ENCODE measurements at places on chromosomes 6 and 20.

- no peak for DNase-seq
Observed at GRCh38 chr6:30750379-30750668, 6.0 kb upstream of the IER3 start.

- DNase-seq = no peak
Observed at GRCh38 chr20:54633374-54634355, 158.3 kb downstream of the DOK5 start.

DNA sequence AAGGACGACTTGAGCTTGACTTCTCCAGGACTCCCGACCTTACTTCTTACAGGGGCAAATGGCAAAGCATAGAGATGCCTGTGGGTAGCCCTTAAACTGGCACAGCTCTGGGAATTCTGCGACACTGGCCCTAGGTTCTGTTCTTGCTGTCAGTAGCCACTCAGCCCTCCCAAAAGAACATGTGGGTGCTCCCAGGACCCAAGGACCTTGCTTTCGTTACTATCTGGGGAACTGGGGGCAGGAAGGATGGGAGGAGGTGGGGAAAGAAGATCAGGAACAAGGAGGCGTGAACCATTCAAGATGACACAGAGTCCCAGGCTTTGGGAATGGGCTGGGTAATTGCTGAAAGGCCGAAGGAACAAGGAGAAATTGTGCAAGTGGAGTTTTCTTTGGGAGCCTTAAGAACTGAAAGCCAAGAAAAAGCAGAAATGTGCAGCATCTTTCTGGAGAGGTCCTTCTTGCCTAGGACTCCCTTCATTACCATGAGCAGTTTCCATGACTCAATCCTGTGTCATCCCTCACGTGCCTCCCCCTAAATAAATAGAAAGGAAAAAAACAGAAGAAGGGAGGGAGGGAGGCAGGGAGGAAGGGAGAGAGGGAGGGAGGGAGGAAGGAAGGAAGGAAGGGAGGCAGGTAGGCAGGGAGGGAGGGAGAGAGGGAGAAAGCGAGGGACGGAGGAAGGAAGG, 284.6 kb upstream of the FOXQ1 start:
- DNase-seq = no peak

- no peak for DNase-seq
Observed at GRCh38 chr20:2210646-2211552, 84.9 kb upstream of the TGM3 start.

DNA sequence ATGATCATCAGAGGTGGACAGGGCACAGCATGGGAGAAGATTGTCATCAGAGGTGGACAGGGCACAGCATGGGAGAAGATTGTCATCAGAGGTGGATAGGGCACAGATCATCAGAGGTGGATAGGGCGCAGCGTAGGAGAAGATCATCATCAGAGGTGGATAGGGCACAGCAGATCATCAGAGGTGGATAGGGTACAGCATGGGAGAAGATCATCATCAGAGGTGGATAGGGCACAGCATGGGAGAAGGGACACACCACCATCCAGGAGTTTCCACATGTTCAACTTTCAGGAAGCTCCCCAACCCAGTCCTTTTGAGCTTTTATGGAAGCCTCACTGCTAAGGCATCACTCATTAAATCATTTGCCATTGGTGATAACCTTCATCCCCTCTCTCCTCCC, 104.1 kb downstream of the MAP7 start:
- DNase-seq = no peak

DNA sequence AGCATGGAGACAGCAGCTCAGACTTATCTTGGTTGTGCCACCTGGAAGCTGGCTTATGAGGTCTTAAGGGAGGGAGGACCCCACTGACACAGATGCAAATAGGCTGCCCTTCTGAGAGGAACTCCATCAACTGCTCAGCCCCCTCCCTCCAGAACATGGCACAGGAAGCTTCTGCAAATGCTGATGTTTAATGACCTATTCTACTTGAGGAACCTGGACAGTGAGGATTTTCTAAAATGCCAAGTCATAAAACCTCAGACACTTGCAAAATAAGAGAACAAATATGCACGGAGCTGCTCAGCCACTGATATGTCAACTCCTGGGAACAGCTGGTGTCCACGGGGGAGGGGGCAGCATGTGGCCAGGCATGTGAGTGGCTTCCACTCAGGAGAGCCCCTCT, 3.5 kb downstream of the CST9 start:
- DNase-seq = no peak

- no peak for DNase-seq
Observed at GRCh38 chr20:10939331-10939941, 265.6 kb upstream of the JAG1 start.

DNA sequence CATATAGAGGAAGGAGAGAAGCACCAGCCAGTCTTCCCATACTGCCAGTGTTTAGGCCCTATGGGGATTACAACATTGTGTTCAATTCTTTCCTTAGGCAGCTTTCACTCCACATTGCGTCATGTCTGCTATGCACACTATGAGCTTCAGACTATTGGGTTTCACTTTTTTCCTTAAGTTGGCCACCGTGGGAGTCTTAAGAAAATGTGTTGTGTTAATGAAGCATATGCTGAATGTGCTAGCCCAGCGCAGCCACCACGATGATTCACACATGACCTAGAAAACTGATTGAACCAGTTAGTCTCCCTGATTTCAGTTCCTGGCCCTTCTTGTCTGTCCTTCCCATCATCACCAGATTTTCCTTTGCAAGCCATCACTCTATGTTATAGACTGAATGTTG, 21.5 kb downstream of the TUBB2B start:
- DNase-seq = no peak

DNA sequence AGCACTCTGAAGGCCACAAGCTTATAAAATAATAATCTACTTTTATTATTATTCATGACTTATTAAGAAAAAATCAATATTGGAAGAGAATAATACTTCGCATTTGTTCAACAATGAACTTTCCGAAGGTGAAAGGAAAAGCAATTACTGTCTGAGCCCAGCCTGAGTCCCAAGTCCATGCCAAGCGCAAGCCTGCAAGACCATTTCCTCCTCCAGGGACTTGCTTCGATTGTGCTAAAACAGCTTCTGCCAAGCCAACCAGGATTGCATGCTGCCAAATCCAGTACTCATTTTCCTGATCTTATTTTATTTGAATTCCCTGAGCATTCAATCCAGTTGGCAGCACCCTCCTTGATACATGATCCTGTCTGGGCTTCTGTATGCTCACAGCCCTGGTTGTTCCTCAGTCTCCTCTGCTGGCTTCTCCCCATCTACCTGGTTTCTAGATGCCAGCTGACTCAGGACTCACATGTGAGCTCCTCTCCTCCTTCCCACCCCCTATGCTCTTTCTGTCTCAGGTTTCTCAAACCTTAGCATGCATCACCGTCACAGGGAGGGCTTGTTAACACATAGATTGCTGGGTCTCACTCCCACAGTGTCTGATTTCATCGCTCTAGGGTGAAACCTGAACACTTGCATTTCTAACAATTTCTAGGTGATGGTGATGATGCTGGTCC, 55.9 kb upstream of the PSMF1 start:
- no peak for DNase-seq

DNA sequence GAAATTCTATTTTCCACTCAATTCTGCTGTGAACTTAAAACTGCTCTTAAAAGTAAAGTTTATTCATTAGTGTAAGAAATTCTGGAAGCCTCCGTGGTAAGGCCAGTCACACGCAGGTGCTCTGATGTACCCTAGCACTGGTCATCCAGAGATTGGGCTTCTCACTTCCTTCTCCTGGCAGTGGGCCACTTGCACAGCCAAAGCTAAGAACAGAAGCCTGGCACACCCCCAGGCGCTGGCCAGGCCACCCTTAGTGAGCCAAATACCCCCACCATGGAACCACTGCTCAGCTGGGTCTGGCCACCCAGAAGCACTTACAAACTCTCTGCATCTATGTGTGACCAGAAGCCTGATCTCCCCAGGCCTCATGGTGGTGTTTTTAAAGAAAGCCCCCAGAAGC, 35.3 kb upstream of the ARFGEF2 start:
- DNase-seq = no peak

DNA sequence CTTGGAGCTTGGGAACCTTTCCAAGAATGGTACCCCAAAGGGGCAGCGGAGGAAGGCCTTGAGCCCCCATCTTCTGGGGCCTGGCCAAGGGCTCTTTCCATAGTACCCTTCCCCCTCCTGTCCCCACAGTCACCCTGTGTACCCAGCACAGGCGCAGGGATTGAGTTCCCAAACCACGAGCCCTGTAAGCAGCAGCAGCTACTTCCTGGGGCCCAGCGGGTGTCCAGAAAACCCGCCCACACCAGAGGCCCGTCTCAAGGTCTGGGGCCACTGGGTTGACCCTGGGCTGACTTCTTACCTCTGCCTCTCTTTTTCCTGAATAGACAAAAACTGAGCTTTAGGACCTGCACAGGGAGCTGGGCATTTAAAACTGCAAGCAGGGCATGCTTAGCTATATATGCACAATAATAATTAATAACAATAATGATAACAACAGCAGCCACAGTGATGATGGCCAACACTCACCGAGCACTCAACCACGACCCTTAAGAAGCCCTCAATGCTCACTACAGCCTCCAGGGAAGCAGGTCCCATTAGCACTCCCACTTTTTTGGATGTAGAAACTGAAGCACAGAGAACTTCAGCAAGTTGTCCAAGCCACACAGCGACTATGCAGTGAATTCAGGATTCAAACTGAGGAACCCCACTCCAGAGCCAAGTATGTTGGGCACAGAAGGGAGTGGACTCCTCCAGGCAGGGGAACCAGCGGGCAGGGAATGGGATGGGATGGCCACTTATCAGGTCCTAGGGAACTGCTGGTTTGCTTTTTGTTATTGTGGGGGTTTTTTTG, 14.5 kb downstream of the NOL4L start:
- no peak for DNase-seq

- no peak for DNase-seq
Observed at GRCh38 chr6:103719545-103719944, 1140.2 kb downstream of the HACE1 start.

DNA sequence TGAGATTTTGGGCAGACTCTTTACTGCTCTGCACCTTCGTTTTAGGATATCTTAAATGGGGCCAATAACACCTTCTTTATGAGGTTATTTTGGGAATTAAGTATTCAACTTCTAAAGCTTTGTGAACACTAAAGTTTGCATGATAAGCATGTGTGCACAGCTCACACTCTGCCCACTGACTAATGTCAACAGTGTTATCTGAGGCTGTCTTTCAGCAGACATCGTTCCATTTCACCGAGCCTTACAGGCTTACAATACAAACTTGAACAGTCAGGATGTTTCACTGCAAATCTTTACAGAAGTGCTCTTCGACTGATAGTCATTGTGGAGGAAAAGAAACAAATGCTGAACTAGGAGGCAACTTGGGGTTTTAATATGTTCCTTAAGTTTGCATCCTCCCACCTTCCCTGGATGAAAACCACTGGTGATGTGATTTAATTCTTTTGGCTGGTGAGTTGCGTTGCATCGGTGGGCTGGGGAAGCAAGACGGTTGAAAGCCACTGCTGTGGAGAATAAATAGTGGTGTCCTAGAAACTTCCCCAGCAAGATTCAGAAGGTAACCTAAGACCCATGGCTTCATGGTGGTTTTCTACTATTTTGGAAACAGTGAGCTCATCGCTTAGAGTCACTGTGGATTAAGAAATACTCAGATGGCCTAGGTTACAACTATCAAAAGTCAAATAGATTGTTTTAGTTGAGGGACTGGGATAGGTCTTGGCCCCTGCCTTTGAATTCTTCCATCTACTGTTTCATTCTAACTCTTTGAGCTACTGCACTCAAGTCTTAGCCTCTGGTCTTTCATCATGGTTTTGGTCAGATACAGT, 167.2 kb upstream of the MAP3K7 start:
- no peak for DNase-seq

DNA sequence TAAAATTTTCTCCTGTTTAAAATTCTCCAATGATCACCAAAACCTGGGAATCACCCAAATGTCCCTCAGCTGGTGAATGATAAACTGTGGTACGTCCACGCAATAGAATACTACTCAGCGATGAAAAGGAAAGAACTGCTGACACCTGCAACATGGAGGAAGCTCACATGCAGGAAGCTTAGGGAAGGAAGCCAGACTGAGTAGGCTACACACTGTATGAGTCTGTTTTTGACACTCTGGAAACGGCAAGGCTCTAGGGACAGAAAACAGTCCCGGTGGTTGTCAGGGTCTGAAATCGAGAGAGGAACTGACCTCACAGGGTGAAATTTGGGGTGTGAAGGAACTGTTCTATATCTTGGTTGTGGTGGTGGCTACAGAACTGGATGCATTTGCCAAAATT, 25.2 kb upstream of the TLDC2 start:
- no peak for DNase-seq

DNA sequence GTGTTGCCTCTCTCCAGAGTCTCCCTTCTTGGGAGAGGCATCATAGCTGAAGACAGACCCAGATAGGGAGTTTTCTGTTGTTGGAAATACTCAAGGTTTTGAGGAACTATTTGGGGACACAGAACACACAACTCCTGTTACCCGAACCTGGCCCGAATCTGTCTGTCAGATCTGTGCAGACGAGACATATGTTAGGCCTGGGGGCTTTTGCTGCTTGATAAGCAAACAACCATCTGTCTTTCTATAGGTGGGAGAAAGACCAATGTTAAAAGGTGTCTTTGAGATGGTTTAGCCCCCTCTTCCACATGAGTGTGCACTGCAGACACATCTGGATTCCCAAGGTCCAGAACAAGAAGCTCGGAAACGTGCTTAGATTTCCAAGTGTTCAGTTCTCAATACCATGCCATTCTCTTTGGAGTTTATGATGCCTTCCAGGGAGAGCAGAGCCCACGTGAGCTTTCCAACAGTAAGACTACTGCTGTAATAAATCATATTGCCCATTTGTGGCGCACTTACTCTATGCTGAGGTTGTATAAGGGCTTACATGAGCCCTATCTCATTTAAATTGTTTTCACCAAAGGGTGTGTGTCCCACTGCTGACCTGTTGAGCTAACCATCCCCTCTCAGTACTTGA, 3.8 kb upstream of the STX16 start:
- DNase-seq = no peak

DNA sequence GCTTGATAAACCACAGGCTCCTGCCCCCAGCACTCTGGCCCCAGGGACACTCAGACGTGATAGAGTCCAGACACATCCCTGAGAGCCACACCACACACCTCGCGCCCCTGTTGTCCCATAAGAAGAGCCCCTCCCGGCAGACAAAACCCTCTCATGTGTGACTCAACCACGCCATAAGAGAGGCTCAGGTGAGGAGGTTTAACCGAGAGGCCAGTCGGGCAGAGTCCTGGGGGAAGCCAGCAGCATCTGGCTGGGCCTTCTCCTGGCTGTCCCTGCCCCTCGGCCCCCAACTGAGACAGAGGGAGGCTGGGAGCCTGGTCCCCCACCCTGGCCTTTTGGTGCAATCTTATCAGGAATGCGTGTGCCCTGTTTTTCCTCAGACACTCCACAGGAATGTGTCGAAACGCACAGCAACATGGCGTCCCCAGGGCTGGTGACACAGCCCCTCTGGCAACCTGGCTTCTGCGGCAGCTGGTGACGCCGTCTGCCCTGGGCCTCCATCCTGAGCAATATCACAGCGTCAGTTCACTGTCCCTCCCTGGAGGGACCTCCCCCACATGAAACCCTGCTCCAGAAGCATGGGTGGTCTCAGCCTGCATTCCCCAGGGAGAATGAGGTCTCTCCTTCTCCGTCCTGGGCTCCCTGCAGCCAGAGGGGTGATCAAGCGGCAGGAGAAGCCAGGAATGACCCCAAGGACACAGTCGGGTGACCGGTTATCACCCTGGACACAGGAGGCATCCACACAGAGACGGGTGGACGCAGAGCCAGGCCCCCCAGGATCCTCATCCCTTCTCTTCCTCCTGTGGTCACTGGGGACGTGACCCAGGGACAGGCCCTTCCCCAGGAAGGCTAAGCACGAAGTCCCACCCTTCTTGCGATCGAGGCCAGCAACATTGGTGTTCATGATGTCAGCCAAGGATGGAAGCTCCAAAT, 156.6 kb upstream of the AFDN start:
- no peak for DNase-seq

GRCh38 chr6:99588618-99589289, 17.9 kb upstream of the PRDM13 start:
- DNase-seq = no peak

GRCh38 chr20:24002896-24003295, 14.3 kb upstream of the GGTLC1 start:
- DNase-seq = no peak
